ENCODE measurements at places on chromosomes 7 and 10. TPM values are rescaled to one million over a fixed set of nuclear protein-coding genes. Genes with fewer than 3 reads are reported as not detected.

Gene HOXA4
- 0.19 TPM for total RNA-seq

Gene BTBD16
- total RNA-seq, result not detected

- no peak for DNase-seq
Observed at GRCh38 chr10:14365266-14365665, 34.5 kb upstream of the FRMD4A start.

Gene LIPF
- not detected for total RNA-seq

DNA sequence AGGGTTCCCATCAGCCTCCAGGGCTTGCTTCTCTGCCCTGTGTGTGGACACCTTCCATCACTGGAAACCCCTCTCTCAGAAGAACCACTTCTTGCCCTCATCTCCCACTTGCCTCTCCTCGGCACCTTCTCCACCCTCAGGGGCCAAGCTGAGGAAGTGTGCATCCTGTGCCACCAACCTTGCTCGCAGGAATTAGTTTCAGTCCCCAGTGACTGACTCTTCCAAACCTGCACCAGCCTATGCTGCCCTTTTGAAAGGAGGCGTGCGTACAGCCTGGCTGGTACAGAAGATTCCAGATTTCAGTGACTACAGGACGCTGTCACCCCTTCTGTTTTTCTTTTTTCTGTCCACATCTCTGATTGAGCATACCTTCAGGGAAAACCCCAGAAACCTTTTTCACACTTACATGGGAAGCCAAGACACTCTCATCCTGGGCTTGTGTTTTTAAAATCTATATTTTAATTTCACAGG is 67.1 kb downstream of the IKZF1 start:
- no peak for DNase-seq

DNA sequence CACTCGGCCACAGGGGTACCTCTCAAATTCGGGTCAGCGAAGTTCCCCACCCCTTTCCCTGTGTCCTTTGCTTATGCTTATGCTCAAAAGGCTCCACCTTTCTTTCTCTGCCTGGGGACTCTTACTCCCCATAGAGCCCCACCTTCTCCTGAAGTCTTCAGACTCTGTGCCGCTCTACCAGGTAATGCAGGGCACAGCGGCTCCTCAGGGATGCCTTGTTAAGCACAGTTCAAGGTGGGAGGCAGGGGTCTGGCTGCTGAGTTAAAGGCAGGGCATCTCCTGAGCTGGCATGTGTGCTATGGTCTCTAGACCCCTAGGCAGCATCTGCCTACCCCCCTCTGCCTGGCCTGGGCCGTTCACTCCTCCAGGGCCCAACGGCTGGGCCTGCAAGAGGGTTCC is 3.0 kb upstream of the CXCL12 start:
- DNase-seq, result no peak

- DNase-seq, result no peak
Observed at GRCh38 chr10:48667960-48668590, 16.6 kb upstream of the WDFY4 start.

Gene CPVL
- total RNA-seq, result 25.6 TPM

DNA sequence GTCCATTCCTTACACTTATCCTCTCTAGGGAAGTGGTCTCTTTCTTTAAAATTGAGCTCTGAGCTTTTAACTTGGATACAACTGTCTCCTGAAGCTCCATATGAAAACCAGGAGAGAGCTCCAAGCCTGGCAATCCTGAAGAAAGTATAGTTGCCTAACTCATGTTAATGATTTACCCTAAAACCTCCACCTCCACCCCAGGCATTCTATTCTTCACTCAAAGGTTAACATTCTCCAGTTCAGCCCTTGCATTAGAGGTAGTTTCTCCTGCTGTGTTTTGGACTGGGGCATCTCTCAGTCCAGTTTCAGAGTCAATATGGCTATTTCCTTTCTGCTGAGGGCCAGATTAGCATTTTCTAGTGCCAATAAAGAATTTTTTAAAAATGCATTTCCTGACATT is 195.5 kb downstream of the SLC25A13 start:
- DNase-seq, result no peak

- peak; percentile 34 for DNase-seq
Observed at GRCh38 chr10:132533571-132534260, 3.9 kb upstream of the INPP5A start.

GRCh38 chr7:40608321-40609075 is 473.7 kb downstream of the SUGCT start:
- DNase-seq, result no peak

DNA sequence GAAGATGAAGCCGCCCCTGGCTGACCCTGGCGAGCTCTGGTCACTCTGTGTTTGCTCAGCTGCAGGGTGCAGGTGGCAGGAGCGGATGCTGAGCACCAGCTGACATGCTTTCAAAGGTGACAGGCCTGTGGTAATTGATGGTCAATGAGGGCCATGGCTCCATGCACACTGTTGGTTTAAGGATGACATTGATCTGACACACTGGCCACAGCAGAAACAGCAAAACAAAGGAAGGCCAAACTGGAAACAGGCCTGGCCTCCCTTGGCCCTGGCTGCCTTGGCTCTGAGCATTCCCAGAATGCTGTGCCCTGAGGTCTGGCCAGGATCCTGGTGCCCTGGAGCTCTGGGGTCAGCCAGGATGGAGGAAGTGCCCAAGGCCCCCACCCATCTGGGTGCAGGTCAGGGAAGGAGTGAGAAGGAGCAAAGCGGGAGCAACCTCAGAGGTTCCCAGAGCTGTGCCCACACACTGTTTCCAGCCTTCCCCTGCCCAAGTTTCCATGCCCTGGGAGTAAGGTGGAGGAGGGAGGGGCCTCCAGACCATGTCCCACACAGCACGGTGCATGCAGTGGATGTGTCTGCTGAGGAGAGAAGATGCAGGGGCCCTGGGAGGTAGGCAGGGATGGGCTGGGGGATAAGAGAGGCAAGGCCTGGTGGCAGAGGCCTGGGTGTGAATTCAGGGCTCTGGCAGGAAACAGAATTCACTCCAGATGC is 302.2 kb downstream of the RPS24 start:
- DNase-seq, result no peak

All from pancreas (tissue), 10 donors.